ENCODE measurements at places on chromosomes 2 and 18.

DNA sequence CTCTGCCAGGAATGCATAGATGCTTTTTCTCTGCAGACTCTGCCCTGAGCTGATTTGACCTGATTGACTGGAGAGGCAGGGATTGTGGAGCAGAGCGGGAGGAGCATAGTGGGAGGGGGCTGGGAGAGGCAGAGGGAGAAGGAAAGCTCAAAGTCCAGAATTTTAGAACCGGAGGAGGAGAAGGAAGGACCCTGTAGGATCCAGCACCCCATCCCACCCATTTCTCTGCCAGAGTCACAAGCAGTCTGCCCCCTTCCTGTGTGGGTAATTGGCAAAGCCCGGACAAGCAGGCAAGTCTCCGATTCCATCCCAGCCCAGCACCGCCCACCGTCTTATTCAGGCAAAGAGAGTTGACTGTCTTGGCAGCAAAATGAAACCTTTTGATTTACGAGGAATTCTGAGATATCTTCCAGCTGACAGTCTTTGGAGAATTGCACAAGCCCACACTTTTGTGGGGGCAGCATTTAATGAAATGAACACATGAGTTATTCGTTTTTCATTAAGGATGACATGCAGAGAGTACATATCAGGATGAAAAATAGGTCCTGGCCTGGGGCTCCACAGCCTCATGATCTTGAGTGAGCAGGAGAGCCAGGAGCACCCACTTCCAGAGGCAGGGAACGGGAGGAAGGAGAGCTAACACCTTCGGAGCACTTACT lies 103.1 kb downstream of the MCFD2 start:
- DNase-seq: no peak

DNA sequence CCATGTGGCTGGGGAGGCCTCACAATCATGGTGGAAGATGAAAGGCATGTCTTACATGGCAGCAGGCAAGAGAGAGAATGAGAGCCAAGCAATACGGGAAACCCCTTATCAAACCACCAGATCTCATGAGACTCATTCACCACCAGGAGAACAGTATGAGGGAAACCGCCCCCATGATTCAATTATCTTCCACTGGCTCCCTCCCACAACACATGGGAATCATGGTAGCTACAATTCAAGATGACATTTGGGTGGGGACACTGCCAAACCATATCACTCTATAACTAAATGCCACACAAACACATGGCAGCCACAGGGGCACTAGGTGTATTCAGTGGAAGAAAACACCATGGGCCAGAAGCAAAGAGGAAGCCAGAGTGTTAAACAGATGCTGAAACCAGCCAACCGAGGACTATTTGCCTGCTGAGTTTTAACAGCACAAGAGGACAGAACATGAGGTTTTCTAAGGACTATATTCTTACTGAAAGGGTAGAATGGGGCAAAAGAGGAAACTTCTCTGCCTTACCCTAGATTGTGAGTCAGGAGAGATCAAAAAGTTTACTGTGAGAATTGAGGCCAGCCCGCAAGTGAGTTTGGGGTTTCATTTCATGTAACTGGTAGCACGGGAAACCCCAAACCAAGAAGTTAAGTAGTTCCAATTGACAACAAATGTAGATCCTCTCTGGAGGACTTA lies 49.2 kb downstream of the SIGLEC15 start:
- peak; percentile 46 for DNase-seq

DNA sequence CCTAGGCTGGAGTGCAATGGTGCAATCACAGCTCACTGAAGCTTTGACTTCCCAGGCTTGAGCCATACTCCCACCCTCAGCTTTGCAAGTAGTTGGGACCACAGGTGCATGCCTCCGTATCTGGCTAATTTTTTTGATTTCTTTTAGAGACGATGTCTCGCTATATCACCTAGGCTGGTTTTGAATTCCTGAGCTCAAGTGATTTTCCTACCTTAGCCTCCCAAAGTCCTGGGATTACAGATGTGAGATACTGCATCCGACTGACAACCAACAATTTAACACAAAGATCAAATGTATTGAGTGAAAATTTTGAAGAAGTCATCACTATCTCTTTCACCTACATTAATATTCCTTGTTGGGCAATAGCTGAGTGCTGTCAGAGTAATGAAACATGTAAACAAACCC lies 181.6 kb downstream of the MYCN start:
- no peak for DNase-seq

DNA sequence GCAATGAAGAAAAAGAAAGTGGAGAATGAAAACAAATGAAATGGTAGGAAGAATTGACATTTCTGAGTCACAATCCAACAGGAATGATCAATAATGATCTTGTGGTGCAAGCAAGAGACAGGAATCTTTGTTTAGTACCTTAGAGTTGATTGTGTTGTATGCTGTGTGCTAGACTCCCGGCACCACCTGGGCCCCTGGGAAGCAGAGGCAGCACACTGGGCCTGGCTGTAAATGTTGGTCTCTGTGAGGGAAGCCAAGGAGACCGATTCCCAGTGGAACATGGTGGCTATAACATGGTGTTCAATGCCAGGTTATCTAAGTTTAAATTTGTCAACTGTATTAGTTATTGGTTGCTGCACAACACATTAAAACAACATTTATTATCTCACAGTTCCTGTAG lies 9.8 kb upstream of the CWC22 start:
- no peak for DNase-seq

DNA sequence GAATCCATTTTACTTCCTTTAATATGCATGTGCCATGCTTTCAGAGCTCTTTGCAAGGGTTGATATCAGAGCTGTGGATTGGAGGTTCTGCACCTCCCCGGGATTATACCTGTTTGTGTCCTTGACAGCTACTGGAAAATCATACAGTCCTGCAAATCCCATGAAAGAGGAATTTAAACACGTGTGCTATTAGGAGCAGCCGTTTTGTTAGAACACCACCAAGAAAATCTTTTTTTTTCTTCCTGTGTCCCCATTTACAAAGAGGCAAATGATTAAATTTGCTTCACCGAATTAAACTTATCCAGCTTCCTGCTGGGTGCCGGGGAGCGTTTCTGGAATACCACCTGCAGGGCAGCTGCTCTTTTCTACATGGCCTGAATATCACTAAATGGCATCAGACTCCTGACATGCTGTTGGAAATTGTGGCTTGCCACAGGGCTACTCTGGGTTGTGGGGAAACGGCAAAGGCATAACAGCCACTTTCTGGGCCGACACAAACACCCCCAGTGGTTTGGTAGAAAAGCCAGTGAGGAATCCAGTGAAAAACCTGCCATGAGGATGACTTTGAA lies 23.4 kb upstream of the SOX11 start:
- no peak for DNase-seq

DNA sequence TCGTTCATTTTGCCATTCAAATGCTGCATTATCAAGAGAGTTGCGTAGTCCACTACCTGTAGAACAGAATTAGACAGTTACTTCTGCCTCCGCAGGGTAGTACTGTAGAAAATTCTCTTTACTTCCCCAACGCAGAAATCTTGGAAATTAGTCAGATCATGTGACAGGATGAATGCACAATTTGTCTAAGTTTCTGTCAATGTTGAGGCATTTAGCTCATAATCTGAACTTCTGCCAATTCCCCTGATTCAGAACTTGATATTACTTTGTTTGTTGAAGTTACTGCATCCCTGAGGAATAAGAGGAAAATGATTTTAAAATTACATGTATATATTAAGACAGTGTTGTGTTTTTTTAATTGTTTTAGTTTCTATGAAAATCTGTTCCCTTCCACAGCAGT lies 83.4 kb downstream of the TTC27 start:
- DNase-seq: no peak

- no peak for DNase-seq
Measured at GRCh38 chr2:160494201-160494644, 616 bp upstream of the RBMS1 start.

DNA sequence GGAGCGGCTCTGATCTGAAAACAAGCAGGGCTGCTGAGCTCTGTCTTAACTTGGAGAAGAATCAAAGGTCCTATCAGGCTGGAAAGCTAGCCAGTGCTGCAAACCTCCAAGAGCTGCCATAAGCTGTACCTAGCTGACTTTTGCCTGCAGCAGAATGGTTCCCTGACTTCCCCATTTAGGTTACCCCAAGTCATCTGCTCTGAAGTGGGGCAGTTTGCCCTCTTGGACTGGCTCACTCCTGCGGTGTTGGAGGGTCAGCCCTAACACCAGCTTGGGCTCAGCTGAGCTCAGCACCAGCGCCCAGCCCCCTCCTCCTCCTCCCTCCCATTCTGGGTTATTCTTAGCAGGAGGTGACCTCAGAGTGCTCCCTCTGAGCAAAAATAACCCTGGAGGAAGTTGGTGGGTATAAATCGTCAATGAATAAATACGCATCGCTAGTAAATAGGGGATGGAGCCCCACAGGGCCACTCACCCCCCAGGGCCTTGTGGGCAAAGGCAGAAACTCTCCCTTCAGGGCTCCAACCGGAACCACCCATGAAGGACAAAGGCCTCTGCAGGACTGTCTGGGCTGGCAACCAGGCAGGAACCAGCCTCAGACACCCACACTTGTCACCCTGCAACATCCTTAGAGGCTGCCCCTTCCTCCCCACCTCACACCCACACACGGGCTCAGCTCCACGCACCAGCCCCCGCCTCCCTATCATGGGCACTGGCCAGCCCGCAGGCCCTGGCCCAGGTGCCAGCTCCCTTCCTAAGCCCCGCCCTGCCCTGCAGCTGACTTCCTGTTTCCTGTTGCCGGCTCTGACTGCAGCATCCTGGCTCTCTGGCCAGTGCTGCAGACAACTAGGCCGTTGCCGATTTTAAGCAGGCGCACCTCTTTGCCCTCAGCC lies 46.9 kb downstream of the DNMT3A start:
- peak; percentile 46 for DNase-seq

DNA sequence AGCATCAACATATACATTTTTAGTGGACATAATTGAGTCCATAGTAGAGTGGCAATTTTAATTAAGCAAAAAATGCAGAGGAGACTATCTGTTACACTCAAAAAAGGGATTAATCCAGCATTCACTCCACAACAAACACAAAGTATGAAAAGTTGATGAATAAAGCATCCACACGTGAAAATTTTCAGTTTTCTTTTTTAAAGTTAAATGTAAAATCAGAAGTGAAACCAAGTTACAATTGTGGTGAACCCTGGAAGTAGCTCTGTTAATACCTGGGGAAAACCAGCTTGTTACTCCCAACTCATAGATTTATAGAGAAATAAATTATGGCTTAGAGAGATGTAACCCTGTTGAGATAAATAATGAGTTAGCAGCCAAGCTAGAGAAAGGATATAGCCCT lies 807.8 kb downstream of the TRIB2 start:
- DNase-seq: no peak

DNA sequence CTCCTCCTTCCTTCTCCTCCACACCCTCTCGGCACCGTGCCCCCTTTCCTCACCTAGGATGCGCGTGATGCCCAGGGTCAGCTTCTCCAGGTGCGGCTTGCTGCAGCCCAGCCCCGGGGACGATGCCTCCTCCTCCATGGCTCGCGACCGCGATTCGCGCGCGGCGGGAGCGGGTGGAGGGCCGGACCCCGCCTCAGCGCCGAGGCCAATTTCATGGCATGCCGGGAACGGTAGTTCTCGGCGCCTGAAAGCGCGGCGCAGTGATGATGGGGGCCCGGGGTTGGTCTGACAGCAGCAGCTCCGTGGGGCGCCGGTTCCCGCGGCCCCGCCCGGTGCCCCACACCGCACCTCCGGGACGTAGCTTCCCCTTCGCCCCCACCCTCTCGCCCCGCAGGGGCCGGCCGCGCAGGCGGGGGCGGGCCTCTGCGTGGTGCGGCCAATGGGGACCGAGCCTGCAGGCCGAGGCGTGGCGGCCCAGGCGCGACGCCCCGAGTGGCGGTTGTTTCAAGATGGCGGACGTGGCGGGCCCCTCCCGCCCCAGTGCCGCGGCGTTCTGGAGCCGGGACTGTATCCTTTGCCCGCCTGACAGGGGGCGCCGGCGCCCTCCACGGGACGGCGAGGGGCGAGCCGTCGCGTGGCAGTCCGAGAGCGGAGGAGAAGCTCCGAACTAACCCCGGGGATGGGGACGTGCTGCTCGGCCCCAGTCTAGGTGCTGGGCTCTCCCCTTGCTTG lies at the start of the genes KIAA1328 and TPGS2:
Gene KIAA1328 (plus strand): TSS at position 498 of the 732 bp plus-strand sequence. CDS start 12 bp downstream, at position 510.
Gene TPGS2 (minus strand): TSS at position 373 of the 732 bp plus-strand sequence. CDS start 235 bp downstream, at position 138.
- DNase-seq: peak; percentile 73
